Natural killer cell (primary cell): ENCODE measurements at places on chromosomes 5 and 9. TPM values are rescaled to one million over a fixed set of nuclear protein-coding genes. Genes with fewer than 3 reads are reported as not detected.

PCDHGA6 gene
- 0.21 TPM for total RNA-seq

SLC6A7 gene
- total RNA-seq: not detected

GZMA gene
- total RNA-seq: 530 TPM

ELOVL7 gene
- total RNA-seq: 0.48 TPM

DOCK2 gene
- total RNA-seq: 320 TPM

TEK gene
- total RNA-seq: not detected

PHF24 gene
- not detected for total RNA-seq

TLX3 gene
- not detected for total RNA-seq

RNF180 gene
- not detected for total RNA-seq

CD274 gene
- total RNA-seq: 4.9 TPM

LCP2 gene
- total RNA-seq: 450 TPM

RAB3C gene
- total RNA-seq: not detected

CTNND2 gene
- total RNA-seq: not detected

ALDH7A1 gene
- 1.3 TPM for total RNA-seq

CDC25C gene
- 0.47 TPM for total RNA-seq

CCL27 gene
- not detected for total RNA-seq

IL13 gene
- 1.4 TPM for total RNA-seq

ALAD gene
- total RNA-seq: 30.3 TPM

PCDHB13 gene
- total RNA-seq: not detected

TNFSF15 gene
- not detected for total RNA-seq

BSPRY gene
- total RNA-seq: 4.3 TPM

PCDHAC2 gene
- total RNA-seq: not detected

PTBP3 gene
- total RNA-seq: 140 TPM

PCDHA1 gene
- total RNA-seq: not detected

CCNJL gene
- 19.9 TPM for total RNA-seq

EPB41L4B gene
- total RNA-seq: not detected

PAEP gene
- not detected for total RNA-seq

MELK gene
- 1.3 TPM for total RNA-seq

ARHGEF28 gene
- total RNA-seq: 2.3 TPM

BHMT2 gene
- not detected for total RNA-seq

PAPPA gene
- total RNA-seq: not detected

PCDH12 gene
- not detected for total RNA-seq

AGXT2 gene
- total RNA-seq: not detected

TAS2R1 gene
- total RNA-seq: not detected

FYB1 gene
- 295 TPM for total RNA-seq

ALG2 gene
- total RNA-seq: 17.3 TPM

RPL37 gene
- 961 TPM for total RNA-seq

APC gene
- 40.1 TPM for total RNA-seq

SPINK4 gene
- not detected for total RNA-seq

ZNF454 gene
- not detected for total RNA-seq

CCDC171 gene
- 2.6 TPM for total RNA-seq

BARHL1 gene
- total RNA-seq: not detected

CD180 gene
- 1.2 TPM for total RNA-seq
